ENCODE measurements at places on chromosomes 16 and 17.
A peak's percentile ranks its signal among the peaks of the same experiment; 100 is the strongest.

DNA sequence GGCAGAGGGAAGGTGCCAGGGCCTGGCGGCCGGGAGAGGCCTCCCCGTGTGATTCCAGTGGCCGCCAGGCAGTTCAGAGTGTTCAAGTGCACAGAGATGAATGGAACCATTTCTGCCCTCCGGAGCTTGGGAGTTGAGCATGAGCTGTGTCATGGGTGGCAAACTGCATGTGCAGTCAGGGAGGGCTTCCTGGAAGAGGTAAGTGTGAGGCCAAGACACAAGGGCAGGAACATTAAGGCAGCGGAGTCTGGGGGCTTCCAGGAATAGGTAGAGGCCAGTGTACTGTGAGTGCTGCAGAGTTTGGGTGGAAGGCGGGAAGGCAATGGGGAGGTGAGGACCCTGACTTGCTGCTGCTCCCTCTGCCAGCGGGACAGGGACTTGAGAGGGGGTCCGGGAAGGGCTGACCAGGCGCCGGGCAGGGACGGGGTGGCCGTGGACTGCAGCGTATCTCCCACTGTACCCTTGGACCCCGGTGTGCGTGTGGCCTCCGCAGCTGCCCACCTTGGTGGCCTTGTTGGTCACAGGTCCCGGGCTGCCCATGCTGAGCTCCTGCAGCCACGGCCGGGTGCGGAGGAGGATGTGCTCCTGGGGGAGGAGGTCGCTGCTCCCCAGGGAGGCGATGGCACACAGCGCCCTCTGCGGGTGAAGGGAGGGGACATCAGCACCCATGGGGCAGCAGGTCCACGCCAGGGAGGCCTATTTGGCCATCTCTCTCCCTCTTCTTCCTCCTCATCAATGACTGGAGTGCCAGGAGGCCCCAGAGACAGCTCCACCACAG lies 7.5 kb upstream of the CEP131 start:
- DNase-seq: no peak

DNA sequence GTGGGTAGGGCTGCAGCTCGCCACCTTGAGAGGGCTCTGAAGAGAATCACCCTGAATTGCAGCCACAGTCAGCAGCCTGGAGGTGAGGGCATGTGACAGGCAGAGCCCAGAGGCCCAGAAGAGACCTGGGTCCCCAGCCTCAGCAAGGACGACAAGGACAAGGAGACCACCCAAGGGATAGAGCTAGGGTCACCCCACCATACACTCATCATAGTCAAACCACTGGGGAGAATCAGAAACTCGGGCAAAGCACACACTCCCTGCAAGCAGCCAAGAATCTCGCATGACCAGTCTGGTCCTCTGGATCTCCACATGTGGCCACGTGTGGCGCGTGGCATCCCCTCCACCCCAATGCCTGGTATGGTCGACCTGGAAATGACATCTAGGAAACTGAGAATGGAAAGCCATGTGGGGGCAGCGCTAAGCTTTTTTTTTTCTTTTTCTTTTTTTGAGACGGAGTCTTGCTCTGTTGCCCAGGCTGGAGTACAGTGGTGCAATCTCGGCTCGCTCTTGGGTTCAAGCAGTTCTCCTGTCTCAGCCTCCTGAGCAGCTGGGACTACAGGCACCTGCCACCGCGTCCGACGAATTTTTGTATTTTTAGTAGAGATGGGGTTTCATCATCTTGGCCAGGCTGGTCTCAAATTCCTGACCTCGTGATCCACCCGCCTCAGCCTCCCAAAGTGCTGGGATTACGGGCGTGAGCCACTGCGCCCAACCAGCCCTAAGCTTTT lies 4.6 kb upstream of the SPHK1 start:
- DNase-seq: no peak

DNA sequence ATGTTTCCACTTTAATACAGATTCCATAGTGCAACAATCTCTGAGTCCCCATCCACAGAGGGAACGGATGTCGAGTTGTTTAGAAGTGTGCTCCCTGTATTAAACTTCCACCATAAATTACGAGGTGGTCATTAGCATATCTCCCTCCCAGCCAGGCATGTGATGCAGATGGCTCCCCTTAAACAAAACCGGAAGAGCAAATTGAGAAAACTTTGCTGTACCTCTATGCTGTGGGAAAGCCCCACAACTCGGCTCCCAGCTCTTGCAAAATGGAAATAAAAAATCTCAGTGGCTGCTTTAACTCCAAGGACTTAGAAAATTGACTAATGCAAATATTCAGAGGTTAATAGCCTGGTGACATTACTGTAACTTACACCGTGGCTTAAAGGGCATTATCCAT lies 290.9 kb downstream of the MAF start:
- DNase-seq: no peak

DNA sequence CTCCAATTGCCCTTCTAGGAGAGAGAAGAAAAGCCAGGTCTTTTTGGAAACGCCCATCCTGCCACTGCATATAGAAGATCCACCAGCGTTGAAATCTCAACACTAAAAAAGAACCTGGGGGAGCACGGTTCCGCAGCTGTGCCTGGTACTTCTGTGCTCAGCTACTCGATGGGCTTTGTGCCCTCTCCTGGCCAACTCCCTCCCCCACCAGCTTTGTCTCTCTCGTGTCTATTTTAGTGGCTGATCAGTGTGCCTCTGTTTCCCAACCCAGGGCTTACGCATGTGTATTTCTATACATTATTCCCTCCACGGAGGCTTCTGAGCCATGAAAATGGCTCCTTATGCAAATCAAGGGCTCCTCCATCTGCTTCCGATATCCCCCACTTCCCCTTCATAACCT lies 83.5 kb downstream of the RBFOX3 start:
- DNase-seq: no peak

DNA sequence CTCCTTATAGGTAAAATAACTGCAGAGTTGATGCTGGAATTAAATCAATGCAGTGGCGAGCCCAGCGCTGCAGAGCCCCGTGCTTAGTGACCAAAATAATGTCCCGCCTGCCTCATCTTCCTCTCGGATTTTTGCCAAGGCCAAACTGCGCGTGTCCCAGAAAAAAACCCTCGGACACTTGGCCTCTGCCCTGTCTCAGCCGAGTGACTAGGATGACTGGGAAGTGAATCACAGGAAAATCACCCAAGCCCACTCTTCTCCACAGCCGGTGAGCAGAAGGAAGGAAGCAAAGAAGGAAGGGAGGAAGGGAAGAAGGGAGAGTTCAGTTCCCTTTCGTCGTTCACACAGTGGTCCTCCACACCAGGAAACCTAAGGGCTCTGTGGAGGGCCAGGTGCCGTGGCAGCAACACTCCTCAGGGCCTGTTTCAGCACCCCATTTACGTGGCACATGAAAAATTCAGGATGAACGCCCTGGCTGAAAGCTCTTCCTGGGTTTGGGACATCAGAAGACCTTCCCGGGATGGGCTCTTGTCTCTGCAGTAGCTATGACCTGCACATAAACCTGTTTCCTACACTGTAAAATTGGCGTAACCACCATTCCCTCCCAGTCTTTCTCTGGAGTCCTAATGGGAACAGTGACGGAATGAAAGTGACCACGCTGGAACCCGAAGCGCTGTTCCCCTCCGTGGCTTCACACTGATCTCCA lies 25.4 kb upstream of the HOXB13 start:
- no peak for DNase-seq

DNA sequence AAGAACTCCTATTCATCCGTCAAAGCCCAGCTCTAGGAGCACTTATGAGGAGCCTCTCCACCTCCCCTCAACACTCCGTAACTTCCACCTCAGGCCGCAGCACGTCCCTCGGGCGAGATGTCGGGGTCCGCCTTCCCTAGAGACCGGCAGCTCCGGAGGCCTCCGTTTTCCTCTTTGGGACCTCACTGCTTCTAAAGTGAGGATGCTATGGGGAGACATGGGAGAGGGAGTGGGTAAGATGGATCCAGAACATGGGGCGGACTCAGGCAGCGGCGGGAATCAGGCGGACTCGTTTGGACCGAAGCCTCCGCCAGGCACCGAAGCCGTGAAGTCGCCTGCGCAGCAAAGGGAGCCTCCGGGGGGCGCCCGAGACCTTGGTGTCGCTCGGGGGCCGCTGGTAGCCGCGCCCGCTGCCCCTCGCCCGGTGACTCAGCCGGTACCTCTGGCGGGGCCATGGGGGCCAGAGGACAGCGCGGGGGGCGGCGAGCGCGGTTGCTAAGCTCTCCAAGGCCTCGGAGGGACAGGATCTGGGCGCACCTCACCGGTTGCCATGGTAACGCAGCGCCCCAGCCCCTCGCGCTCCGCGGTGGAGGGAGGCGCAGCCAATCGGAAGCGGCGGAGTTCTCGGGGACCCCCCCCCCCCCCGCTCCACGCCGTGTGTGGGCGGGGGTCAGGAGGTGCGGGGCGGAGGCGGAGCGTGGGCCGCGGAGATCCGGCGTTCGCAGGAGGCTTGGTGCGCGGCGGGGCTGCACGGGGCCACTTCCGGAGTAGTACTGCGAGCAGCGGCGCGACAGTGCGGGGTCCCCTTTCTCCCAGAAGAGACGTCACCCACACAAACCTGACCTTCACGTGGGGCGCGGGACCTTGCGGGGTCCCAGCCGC lies 1.3 kb upstream of the HIC1 start:
- DNase-seq: peak; percentile 72

GRCh38 chr16:87931504-87931903 lies 4.8 kb downstream of the CA5A start:
- peak; percentile 94 for DNase-seq

DNA sequence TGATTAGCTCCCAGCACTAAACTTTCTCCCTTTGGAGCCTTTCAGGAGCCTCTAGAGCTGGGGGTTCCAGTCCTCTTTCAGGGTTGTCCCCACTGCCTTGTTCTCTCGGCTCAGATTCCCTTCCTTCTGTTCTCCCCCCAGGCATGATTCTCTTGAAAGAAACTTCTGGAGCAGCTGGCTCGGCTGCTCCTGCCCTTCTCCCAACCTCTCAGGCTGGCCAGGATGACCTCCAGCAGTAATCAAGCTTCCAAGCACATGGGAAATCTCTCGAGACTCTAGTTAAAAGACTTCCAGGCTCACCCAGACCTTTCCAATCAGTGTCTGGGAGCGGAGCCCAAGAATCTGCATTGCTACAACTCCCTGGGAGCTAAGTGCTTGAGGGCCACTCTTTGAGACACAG lies 3.6 kb downstream of the SDK2 start:
- DNase-seq: no peak

GRCh38 chr16:68434624-68435210 lies 13.6 kb downstream of the SMPD3 start:
- DNase-seq: no peak

DNA sequence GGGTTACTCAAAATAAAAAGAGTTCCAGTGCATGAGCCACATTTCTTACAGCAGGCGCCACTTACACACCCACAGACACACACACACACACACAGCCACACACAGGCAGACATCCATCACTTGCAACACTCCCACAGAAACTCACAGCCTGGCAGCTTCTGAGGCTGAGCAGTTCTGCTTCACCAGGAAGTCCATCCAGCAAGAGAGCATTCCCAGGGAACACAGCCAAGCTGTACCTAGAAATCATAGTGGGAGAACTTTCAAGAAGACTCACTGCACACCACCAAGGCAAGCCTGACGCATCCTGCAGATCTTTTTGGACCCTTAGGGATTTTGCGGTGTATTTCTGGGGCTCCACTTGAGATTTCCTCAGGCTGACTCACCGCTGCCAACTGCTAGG lies 140.9 kb upstream of the WSB1 start:
- no peak for DNase-seq

- DNase-seq: no peak
Measured at GRCh38 chr17:3910420-3911270, 5.6 kb downstream of the P2RX1 start.

GRCh38 chr17:41647038-41647813 lies 22.9 kb upstream of the KRT17 start:
- DNase-seq: no peak

DNA sequence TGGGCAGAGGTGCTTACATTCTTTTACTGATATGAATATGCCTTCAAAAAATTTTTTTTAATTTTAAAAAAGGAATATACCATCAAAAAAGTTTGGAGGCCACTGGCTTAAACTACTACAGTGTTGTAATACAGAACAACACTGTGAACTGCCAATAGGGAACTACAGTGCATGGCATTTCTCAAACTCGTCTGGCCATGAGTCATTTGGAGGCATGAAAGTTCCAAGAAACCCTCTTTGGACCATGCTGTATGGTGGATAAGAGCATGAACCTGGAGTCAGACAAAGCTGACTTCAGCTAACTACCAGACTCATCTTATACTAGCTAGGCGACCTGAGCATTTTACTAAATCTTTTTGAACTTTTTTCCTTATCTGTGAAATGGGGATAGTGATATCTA lies 9.2 kb upstream of the NF1 start:
- DNase-seq: no peak

- DNase-seq: no peak
Measured at GRCh38 chr17:79609049-79609589, 1.7 kb downstream of the RBFOX3 start.

GRCh38 chr16:76639685-76640289 lies 362.6 kb downstream of the CNTNAP4 start:
- DNase-seq: peak; percentile 38

- DNase-seq: no peak
Measured at GRCh38 chr17:47990962-47991731, 20.2 kb downstream of the CDK5RAP3 start.

- DNase-seq: no peak
Measured at GRCh38 chr17:5115673-5116651, at the start of gene USP6. Gene USP6, plus strand, starts transcription at chr17:5116032. Its CDS starts 14,336 bp downstream, at chr17:5130368.

DNA sequence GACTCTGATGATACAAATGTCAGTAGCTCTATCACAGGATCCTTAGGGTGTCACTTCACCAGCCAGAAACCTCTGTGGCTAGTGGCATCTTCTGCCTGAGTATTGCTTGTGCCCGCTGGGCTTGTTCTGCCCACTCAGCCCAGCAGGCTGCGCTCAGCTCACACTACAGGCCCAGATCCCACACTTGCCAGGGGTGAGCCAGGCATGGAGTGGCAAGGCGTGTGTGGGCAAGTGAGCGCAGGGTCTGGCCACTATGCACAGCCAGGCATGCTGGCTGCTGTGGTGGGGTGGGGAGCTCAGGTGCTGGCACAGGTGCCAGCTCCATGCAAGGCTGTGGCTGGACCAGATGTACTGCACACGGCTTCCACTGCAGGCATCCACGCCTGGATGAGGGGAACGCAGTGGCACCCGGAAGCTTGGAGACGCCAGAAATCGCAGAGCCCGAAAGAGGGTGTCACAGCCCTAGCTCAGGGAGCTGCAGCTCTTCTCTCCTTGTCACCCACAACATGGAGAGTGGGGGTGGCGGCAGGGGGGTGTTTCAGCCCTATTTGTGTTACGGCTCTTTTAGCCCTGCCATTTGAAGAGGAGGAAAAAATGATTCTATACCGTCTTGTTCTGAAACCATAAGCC lies 10.2 kb downstream of the CFAP97D1 start:
- DNase-seq: no peak

GRCh38 chr16:76293980-76294379 lies 16.8 kb downstream of the CNTNAP4 start:
- DNase-seq: no peak

DNA sequence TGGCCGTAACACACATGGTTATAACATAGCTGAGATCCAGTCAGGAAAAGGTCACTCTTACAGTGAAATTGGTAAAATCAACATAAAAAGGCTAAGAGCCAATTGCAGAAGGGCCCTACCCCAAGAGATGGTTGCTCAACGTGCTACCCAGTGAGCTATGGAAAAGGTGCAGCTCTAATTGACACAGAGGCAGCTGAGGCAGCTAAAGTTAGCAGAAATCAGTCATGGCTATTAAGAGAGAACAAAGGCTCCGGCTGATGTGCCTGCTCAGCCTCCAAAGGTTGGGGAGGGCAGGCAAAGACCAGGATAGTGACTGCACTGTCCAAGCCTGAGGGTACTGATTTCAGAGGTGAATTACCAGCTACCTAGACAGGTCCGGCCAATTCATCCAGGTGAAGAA lies 76.5 kb upstream of the ATP2A3 start:
- no peak for DNase-seq

GRCh38 chr16:80997139-80997798 lies 9.4 kb downstream of the CMC2 start:
- DNase-seq: no peak
